Colonic mucosa (tissue), 4 donors: ENCODE measurements at places on chromosomes 3 and 15.

- no peaks in the 10 kb centered on the region for H3K36me3 ChIP-seq
- H3K27ac ChIP-seq = no peak overlapping the region
- H3K4me3 ChIP-seq = no peak overlapping the region
- DNase-seq = no peak
Measured at GRCh38 chr3:133237380-133237779, 162.5 kb upstream of the BFSP2 start.

GRCh38 chr3:112138219-112138969, 5.3 kb upstream of the GCSAM start:
- no peak overlapping the region for H3K4me3 ChIP-seq
- H3K27me3 ChIP-seq = no peaks in the 10 kb centered on the region
- H3K4me1 ChIP-seq = no peaks in the 10 kb centered on the region
- no peak overlapping the region for H3K27ac ChIP-seq
- no peaks in the 10 kb centered on the region for H3K36me3 ChIP-seq

- no peaks in the 10 kb centered on the region for H3K27me3 ChIP-seq
- no peak overlapping the region for H3K27ac ChIP-seq
- DNase-seq = no peak
- H3K36me3 ChIP-seq = no peaks in the 10 kb centered on the region
- no peaks in the 10 kb centered on the region for H3K4me1 ChIP-seq
Measured at GRCh38 chr3:112335434-112335781, 2.5 kb downstream of the CD200 start.

- H3K4me3 ChIP-seq = no peak overlapping the region
- H3K27me3 ChIP-seq = no peaks in the 10 kb centered on the region
- H3K36me3 ChIP-seq = no peaks in the 10 kb centered on the region
- no peaks in the 10 kb centered on the region for H3K4me1 ChIP-seq
- no peak overlapping the region for H3K27ac ChIP-seq
- no peak for DNase-seq
Measured at GRCh38 chr15:72503147-72503546, 29.0 kb downstream of the ARIH1 start.

- no peak overlapping the region for H3K27ac ChIP-seq
- H3K36me3 ChIP-seq = no peaks in the 10 kb centered on the region
- no peak for DNase-seq
- H3K27me3 ChIP-seq = no peaks in the 10 kb centered on the region
Measured at GRCh38 chr3:88336894-88337293, 187.1 kb downstream of the C3orf38 start.
